ENCODE measurements at places on chromosomes 11 and 22.

GRCh38 chr11:83403691-83404389, 117.7 kb upstream of the CCDC90B start:
- no peak for DNase-seq

DNA sequence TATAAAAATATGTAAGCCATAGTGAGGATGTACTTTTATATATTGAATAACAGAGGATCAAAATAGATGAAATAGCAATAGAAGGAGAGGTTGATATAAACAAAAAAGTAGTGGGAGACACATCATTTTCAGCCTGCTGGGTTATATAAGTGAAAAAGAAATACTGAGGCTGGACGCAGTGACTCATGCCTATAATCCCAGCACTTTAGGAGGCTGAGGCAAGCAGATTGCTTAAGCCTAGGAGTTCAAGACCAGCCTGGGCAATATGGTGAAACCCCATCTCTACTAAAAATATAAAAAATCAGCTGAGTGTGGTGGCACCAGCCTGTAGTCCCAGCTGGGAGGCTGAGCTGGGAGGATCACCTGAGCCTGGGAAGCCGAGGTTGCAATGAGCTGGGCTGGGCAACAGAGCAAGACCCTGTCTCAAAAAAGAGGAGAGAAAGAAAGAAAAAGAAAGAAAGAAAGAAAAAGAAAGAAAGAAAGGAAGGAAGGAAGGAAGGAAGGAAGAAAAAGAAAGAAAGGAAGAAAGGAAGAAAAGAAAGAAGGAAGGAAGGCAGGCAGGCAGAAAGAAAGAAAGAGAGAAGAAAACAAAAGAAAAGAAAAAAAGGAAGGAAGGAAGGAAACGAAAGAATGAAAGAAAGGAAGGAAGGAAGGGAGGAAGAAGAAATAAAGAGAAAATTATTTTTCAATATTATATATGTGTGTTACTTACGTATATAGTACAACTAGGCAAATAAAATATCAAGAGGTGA, 7.0 kb upstream of the P2RY2 start:
- no peak for DNase-seq

GRCh38 chr11:119100994-119101758, 477 bp downstream of the DPAGT1 start:
- DNase-seq = no peak

- no peak for DNase-seq
Measured at GRCh38 chr11:61887839-61888494, 3.4 kb downstream of the FADS3 start.

DNA sequence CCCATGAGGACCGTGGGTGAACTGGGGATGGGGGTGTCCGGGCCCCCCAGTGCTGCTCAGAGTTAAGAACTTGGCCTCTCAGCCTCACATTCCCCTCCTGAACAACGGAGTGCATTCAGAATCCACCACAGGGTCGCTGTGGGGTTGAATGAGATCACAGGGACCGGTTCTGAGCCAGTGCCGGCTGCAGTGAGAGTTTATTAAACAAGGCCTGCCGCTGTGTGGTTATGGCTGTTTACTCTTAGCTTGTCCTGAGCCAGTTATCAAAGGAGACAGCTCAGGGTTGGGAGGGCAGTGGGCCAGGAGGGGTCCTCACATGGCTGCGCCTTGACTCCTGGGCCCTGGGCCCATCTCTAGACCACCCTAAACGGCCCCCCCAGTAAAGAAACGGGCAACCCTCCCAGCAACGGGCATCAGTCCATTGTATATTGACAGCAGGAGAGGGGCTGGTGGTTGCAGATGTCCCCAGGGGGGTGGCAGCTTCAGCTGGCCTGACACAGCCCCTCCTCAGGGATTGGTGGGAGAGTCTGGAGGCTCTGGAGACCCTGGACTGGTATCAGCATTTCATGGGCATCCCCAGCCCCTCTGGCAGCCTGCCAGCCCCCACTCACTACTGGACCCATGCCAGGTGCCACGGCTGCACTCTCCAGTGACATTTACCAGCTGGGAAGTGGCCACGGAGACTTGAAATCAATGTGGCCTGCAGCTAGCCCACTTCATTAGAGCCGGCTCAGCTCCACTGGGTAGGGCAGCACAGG, 15.1 kb upstream of the CABP7 start:
- no peak for DNase-seq

DNA sequence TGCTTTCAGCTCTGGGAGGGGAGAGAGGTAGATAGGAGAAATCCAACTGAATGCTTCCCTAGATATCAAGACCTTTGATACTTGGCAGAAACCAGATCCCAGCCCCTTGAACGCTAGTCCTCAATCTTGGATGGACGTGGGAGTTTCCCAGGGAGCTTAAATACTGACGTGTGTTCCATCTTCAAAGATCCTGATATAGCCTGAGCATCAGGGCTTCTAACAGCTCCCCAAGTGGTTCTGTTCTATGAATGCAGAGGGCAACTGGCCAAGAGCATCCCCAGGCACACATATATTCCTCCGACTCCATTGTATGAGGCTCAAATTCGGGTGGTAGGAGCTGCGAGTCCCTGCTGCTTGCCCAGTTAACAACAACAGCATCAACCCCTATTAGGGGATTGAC, 8.7 kb upstream of the ACCS start:
- DNase-seq = no peak

GRCh38 chr11:11416502-11416901, 63.5 kb upstream of the CSNK2A3 start:
- no peak for DNase-seq

- DNase-seq = no peak
Measured at GRCh38 chr22:47048123-47049077, 285.9 kb downstream of the TBC1D22A start.

GRCh38 chr11:30733748-30734147, 147.6 kb upstream of the MPPED2 start:
- DNase-seq = no peak

- no peak for DNase-seq
Measured at GRCh38 chr11:34208266-34209135, 103.1 kb downstream of the NAT10 start.

- no peak for DNase-seq
Measured at GRCh38 chr11:93407777-93408401, 77.3 kb downstream of the DEUP1 start.

- DNase-seq = peak; percentile 81
Measured at GRCh38 chr11:74634537-74634936, 42.2 kb downstream of the POLD3 start.

DNA sequence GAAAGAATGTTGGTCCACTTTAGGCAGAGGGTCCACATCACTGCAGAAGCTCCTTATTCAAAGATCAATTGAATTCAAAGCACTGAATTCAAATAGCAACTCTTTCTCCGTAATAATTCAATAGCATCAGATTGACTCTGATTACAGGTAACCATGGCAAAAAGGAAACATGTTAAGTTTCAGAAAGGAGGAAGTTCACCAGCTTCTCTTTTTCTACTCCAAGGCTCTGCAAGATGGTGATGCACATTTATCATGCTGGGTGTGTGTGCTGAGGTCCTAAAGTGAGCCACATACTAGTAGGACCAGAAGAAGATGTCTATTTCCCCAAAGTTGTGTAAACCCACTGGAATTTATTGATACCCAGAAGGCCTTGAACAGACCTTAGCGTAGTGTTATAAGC, 18.0 kb upstream of the DRD2 start:
- no peak for DNase-seq

GRCh38 chr11:14318581-14318981, 40.4 kb downstream of the RRAS2 start:
- no peak for DNase-seq

DNA sequence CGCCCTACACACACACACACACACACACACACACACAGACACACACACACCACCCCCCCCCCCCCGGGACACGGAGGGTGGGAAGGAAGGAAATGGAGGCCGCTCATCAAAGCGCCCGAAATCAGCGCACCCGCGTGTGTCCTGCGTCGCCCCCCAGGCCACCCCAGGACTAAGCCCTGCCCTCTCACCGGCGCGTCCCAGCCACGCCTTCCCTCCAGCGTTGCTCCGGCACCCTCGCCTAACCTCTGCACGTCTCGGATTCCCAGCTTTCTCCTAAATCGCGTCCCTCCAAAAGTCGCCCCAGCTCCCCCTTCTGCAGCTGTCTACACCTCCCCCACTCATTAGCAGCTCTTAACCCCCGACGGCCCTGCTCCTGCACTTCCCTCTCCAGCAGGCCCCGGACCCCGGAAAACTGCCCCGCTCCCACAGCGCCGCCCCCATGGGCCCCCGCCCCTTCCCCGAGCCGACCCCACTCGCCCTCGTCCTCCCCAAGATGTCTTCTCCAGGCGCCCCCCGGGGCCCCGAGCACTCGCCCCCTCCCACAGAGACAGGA, 557 bp downstream of the PACSIN2 start:
- DNase-seq = no peak

- no peak for DNase-seq
Measured at GRCh38 chr11:69380451-69380901, 86.5 kb downstream of the MYEOV start.

GRCh38 chr11:83671289-83671688, 385.1 kb upstream of the CCDC90B start:
- no peak for DNase-seq

DNA sequence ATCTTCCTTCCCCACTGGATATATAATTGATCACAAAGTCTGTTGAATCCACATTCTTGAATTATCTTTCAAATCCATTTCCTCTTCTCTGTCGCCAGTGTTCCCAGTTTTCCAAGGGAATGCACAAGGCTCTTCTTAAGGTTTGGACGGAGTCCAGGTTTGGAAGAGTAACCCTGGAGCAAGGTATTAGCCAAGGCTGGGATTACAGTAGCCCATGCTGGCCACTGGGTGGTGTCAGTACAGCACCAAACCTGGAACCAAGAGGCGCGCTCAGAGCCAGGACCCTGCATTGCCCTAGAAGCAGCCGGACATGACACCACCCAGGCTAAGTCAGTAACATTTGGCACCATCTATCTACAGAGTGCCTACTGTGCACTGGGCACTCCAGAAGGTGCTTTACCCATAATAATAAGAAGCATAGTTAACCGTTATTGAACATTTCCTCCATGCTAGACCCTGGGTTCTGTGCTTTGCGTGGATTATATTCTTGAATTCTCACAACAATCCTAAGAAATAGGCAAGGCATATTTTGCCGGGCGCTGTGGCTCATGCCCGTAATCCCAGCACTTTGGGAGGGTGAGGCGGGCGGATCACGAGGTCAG, 48.0 kb upstream of the CLPB start:
- DNase-seq = peak; percentile 49

DNA sequence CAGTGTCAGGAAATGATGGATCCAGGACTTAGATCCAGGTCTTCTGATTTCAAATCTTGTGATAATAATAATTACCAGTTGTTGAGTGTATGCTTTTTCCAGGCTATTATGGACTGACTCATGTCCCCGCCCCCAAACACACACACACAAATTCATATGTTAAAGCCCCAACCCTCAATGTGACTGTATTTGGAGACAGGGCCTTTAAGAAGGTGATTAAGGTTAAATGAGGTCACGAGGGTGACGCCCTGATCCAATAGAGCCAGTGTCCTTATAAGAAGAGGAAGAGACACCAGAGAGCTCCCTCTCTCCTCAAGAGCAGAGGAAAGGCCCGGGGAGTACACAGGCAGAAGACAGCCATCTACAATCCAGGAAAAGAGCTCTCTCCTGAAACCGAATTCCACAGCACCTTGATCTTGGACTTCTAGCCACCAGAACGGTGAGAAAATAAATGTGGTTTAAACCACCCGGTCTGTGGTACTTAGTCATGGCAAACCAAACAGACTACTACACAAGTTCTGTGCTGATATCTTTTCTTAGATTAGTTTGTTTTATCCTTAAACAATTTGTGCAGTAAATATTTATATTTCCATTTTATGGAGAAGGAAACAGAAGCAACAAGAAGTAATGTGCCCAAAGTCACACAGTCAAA, 8.2 kb downstream of the TMPRSS5 start:
- no peak for DNase-seq

DNA sequence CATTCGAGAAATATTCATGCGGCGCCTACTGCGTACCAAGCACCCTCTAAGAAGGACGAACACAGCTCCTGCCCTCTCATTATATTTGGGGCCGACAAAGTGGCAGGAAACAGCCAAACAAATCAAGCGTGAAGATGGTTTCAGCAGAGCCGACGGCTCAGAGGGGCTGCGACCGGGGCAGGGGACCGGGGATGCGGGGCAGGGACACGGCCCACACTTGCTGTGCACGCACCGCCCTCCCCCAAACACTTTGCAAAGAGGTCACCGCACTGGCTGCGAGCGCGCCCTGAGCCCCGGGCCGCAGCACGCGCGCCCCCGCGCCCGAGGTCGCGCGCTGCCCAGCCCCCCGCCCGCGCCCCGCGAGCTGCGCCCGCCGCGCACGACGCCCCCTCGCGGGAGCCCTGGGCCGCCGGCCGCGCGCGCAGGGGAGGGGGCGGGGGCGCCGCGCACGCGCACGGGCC, 255 bp upstream of the SYNGR1 start:
- no peak for DNase-seq

- DNase-seq = no peak
Measured at GRCh38 chr22:32355760-32356159, 1.9 kb upstream of the RFPL3 start.

DNA sequence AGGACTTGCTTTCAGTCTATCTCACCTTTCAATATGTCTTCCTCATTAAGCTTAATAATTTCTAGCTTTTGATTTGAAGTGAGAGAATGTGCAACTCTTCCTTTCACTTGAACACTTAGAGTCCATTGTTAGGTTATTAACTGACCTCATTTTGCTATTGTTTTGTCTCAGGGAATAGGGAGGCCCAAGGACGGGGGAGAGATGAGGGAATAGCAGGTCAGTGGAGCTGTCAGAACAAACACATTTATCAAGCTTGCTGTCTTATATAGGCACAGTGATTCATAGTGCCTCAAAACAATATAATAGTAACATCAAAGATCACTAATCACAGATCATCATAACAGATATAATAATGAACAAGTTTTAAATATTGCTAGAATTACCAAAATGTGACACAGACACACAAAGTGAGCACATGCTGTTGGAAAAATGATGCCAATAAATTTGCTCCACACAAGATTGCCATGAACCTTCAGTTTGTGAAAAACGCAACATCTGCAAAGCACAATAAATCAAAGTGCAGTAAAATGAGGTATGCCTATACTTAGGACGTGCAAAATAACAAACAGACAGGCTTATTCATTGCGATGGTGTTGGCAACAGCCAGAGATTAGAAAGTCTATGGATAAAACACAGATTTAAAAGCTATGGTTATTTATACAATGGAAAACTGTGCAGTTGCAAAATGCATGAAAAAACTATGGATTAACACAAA, 106.3 kb upstream of the TEAD1 start:
- DNase-seq = no peak

GRCh38 chr11:17351510-17352176, at the start of gene NCR3LG1:
TSS of gene NCR3LG1 (plus strand) at chr11:17351800. CDS start at chr11:17351970, 170 bp downstream.
- no peak for DNase-seq

DNA sequence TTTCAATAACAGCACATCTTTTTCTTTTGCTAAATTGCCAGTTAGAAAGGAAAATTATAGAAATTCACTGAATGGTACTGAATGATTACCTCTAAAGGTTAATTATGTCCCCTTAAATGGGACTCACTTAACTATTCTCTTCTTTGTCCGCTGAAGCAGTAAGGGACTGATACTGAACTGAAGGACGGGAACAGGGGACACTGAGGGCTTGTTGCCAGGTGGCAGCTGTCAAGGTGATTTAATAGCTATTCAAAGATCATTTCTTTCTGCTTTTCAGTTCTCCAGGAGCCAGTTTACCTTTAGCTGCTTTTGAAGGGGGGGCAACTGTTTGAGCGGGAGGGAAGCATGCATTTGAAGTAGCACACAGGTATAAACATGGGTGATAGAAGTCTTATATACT, 325.4 kb upstream of the CCDC90B start:
- DNase-seq = no peak

GRCh38 chr11:79697905-79698304, 257.1 kb upstream of the TENM4 start:
- DNase-seq = no peak
